HL-60 (cell line): ENCODE measurements at places on chromosomes 3 and 15.
A peak's percentile ranks its signal among the peaks of the same experiment; 100 is the strongest.

GRCh38 chr3:70871909-70872656 lies 559.6 kb upstream of the MDFIC2 start:
- DNase-seq = no peak

- no peak for DNase-seq
These were observed 149.3 kb upstream of the TGFBR2 start for GRCh38 chr3:30457081-30457480.

GRCh38 chr3:172218350-172219323 lies 179.3 kb downstream of the FNDC3B start:
- DNase-seq = no peak

DNA sequence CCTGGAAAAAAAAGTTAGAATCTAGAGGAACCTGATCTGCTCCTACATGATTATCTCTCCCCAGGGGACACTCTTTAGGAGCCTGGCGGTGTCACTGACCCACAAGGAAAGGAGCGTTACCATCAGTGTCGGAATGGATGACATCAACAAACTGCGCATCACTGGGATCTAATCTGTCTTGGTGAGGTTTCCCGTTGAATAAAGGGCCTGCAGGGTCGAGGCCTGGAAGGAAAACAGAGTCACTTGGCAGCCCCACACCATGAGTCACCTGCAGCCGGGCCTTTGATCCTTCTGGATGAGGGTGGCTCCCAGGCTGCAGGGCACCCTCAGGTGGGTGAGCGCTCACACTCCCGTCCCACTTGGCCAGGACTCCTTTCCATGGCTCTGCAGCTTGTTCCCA lies 25.0 kb downstream of the LIPH start:
- DNase-seq = no peak

GRCh38 chr3:149207475-149207874 lies 14.2 kb downstream of the CP start:
- no peak for DNase-seq

DNA sequence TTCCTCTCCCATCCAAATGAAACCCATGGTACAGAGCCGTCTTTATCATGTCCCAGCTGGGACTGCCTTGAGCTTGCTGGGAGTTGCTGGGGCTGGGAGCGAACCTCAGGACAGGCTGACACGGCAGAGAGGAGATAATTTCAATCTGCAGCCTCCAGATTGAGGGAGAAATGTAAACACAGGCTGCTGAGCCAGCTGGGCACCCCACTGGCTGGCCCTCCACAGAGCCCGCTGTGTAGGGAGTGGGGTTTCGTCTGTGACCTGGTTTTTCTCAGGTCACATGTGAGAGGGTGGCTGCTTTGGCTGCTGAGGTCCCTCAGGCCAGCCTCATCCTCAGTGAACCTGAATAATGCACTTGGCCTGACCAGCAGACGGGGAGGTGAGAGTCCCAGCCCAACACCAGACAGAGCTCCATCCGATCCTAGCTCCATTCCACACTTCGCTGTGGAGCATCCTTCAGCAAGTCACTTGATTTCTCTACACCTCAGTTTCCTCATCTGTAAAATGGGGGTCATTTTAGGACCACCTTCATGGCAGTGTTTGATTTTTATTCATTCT lies 121.6 kb upstream of the MRPS22 start:
- no peak for DNase-seq

GRCh38 chr15:66901336-66902100 lies 163.9 kb upstream of the SMAD3 start:
- no peak for DNase-seq

DNA sequence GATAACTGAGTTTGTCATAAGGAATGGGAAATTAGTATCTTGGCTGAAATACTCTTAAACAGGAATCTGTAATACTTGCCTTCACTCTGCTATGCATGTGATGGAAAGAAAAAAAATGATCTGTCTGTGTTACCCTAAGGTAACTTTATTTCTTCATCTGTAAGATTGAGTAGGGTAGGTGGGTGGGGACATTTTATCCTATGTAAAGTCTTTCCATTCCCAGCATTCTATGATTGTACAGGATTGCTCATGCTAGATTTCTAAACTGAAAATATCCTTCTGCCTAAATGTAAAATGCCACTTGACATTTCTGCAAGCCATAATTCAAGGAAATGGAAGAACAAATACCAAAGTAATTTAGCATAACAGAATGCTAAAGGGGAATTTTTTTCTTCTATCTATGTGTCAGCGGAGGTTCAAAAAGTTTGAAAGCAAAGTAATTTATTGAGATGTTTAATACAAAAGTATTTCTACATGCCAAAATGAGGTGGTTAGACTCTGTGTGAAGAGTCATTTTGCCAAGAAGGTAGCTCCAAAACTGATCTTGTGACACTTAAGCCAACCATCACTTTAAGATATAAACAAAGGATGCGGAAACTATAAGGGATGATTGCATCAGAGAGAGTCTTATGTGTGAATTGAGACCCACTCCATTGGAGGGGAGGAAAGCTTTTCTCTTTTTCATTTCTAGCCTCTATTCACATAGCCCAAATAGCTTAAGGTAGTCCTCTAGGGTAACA lies 46.6 kb upstream of the SERPINI2 start:
- peak; percentile 57 for DNase-seq

- no peak for DNase-seq
These were observed 82.7 kb upstream of the SELENOK start for GRCh38 chr3:53974324-53974723.

DNA sequence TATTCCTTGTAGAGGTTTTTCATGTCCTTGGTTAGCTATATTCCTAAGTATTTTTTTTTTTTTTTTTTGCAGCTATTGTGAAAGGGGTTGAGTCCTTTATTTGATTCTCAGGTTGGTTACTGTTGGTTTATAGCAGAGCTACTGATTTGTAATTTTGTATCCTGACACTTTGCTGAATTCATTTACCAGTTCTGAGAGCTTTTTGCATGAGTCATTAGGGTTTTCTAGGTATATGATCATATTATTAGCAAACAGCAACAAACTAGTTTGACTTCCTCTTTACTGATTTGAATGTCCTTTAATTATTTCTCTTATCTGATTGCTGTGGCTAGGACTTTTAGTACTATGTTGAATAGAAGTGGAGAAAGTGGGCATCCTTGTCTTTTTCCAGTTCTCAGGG lies 737.4 kb downstream of the ZNF385D start:
- no peak for DNase-seq

- no peak for DNase-seq
These were observed 126.7 kb upstream of the PHLDB2 start for GRCh38 chr3:111732252-111732879.

GRCh38 chr15:64851503-64851840 lies 9.8 kb downstream of the PLEKHO2 start:
- DNase-seq = peak; percentile 73

DNA sequence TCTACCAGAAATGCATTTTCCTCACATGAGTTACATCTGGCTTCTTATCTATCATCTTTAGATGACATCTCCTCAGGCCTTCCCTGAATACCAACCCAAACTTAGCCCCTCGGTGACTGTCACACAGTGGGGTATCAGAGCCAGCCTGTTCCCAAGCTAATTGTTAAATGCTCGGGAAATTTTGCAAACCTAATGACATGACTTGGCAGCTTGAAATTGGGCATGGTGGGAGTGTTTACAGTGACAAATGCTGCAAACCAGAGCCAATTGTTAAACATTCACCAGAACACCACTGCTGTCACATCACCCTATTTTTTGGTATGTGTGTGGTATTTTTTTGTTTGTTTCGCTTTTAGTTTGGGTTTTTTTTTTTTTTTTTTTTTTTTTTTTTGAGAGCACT lies 130.8 kb downstream of the HCN4 start:
- DNase-seq = no peak

- no peak for DNase-seq
These were observed 1.8 kb downstream of the ATP13A4 start for GRCh38 chr3:193552923-193553322.

DNA sequence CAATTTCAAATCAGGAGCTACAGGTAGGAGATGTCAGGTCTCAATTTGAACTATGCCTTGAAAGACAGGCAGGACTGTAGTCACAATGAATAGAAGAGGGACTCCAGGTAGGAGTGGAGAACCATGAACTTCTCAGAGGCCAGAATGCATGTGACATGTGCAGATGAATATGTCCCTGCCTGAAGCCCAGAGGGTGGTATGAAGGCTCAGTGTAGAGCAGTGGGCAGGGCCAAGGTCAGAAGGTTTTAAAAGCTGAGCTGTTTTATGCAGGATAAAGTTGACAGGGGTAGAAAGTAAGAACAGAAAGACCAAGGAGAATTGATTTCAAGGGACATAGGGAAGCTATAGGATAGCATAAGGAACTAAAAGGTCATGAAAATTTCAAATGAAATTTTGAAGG lies 30.8 kb downstream of the CLK3 start:
- DNase-seq = no peak

GRCh38 chr3:149428087-149428486 lies 46.4 kb upstream of the TM4SF4 start:
- no peak for DNase-seq
